GM20000 (cell line): ENCODE measurements at places on chromosomes 5 and 9.
A peak's percentile ranks its signal among the peaks of the same experiment; 100 is the strongest.

DNA sequence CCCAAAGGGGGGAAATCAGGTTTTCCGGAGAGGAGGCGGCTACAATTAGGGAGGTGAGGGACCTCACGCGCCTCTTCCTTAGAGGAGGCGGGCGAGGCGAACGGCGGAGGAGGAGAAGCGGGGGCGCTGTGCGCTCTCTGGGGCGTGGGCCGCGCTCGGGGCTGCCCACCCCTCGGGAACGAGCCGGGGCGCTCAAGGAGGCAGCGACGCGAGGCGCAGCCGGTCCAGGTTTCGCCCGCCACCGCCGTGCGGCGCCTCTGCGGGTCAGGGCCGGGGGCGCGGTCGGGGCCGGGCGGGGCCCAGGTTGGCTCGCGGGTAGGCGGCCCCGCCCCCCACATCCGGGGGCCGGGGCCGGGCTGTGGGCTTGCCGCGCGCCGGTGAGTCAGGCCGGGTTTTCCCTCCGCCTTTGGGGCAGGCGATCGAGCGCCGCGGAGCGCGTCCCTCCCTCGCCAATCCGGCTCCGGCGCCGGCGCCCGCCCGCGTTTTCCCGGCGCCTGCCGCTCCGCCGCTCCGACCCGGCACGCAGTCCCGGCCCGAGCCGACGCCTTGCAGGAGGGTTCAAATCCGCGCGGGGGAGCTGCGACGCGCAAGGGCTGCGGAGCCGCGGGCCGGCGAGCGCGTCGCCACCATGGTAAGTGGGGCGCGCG lies at the start of gene N4BP3:
N4BP3 (plus strand) TSS at position 392 of the 647 bp plus-strand sequence. CDS start 6,052 bp downstream, outside the sequence.
- DNase-seq: peak; percentile 97

DNA sequence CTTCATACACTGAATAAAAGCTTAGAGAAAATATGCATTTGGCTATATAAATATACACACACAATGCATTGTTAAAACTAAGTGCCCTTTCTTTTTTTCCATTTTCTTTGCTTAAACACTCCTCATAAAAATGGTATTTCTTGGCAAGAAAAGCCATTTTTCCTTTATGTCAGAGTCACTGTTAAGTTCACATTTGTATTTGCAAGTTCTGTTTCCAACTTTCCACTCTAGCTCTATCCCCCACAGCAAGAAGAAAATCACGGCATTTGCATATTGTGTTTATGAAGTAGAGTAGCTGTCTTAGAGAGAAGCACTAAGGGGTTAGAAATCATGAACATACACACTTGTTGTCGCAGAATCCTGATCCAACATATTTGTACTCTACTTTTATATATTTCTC lies 662.1 kb upstream of the MEF2C start:
- no peak for DNase-seq

DNA sequence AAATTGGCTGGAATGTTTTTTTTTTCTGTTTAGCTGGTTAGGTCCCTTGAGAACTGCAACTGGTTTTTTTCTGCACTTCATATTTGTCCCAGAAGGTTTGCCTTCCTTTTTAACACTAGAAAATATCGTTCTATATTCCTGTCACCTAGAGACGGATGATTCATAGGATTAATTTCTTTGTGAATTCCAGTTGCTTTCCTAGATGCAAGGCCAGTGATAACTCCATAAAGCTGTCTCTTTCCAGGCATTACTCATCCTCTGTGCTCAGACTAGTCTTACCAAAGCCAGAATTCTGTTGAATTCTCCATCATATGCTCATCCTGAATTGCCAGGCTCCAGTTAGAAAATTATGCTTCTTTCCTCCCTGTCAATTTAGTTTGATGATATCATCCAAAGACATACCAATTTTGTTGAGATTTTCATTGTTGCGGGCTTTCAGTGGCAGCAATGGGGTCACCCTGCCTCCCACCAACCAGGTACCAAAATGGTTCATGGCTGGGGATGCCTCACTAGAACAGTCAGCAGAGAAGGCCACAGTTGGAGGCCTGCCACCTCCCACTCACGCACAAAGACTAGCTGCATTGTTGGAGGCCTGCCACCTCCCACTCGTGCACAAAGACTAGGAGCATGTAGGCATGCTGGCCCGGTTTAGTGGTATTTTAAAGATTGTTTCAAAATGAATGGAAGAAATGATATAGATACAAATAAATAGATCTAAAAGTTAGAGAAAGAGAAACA lies 8.5 kb downstream of the BAAT start:
- DNase-seq: no peak

GRCh38 chr5:173392-174290 lies 17.7 kb upstream of the LRRC14B start:
- DNase-seq: no peak

DNA sequence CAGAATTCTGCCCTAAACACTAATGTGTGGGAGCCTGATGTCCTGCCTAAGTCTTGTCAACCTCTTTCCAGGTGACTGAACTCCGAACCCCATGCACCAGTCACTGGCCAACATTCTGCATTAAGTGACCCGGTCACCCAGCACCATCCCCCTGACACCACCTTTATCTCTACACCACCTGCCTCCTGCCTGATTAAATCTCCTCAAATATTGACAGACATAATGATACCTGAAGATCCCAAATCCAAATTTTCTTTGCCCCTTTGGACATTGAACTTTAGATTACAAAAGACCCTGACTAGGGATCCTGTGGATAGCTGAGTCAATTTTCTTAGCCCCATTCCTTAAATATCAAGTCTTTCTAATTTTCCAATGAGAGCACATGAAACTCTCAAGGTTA lies 150.1 kb downstream of the GHR start:
- no peak for DNase-seq

DNA sequence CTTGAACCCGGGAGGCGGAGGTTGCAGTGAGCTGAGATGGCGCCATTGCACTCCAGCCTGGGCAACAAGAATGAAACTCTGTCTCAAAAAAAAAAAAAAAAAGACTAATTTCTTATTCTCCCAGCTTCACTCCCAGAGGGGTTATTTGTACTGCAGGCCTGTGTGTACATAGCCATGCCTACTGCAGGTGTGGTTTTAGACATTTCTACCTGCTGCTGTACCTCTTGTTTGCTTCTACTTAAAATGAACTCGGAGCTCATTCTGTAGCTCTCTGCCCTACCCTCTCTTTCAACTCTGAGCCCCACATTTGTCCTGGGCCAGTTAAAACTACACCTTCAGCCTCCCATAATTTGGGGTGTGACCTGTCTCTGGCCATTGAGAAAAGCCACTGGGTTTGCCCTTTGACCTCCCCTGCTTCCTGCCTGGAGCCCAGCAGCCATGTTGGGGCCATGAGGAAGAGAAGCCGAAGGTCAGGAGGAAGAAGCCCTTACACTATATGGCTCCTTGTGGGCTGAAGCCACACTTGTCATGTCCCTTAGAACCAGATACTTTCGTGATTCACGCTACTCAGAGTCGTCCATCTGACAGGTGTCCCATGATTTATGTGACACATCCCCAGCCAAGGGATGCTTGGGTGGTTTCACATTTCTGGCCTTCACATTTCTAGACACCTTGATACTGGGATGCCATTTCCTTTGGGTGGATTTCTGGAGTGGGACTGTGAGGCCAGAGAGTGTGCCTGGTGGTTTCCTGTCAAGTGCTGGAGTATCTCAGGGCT lies 9.4 kb upstream of the CARD19 start:
- no peak for DNase-seq

DNA sequence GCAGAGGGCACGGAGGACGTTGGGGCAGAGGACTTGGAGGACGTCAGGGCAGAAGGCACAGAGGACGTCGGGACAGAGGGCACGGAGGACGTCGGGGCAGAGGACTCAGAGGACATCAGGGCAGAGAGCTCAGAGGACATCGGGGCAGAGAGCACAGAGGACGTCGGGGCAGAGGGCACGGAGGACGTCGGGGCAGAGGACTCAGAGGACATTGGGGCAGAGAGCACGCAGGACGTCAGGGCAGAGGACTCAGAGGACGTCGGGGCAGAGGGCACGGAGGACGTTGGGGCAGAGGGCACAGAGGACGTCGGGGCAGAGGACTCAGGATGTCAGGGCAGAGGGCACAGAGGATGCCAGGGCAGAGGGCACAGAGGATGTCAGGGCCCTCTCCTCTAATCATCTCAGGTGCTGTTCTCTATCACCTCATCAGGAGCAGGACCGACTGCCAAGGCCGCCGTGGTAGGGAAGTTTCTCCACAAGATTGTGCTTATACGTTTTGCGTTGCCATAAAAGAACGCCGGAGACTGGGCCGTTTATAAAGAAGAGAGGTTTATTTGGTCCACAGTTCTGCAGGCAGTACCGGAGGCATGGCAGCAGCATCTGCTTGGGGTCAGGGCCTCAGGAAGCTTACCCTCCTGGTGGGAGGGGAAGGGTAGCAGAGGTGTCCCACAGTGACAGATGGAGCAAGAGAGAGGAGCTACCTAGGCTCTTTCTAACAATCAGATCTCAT lies 29.4 kb upstream of the ADAMTS2 start:
- DNase-seq: no peak

DNA sequence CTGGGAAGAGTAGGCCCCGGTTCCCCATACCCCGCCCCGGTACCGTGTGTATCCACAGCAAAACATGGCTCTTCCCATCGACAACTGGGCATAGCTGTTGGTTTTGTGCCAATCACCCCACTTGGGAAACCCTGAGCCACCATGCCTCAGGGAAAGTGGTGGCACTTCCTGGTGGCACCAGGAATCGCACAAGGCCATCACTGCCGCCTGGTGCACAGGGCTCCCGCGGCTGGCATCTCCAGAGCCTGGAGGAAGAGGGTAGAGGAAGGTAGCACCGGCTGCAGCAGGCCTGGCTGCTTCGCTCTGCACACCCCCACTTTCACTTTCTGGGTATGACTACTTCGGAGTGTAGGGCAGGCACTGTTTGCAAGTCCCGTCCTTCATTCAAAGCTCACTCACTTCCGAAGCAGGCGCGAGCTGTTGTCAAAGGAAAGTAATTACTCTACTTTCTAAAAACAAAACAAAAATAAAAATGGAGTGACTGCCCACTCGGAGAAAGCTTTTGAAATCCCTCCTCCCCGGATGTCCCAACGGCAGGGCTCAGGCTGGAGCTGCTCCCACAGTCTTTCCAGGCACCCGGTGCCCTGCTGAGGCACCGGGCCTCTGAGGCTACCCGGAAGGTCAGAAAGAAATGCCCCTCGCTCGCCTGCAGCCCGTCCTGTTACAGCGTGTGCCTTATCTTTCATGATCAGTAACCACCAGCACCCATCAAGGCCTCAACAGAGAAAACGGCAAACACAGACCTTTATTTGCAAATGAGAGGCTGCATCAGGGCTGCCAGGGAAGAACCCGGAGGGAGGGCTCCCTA lies 2.0 kb downstream of the BRD3 start:
- peak; percentile 91 for DNase-seq

DNA sequence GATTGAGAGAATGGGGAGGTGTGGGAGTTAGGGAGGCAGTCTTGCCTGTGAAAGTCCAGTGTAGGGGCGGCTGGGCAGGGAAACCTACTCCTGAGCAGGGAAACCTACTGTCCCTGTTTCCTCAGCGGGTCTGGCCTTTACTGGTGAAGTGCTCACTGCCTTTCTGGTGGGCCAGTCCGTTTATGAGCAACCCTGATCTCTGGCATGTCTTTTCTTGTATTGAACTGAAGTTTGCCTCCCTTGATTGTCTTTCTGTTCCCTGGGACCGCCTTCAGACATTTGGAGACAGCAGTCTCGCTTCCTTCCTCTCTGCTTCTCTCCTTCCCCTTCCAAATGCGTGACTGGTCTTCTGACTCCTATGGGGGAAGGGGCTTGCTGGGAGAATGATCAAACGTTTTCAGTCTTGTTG lies 2.9 kb downstream of the SNX18 start:
- DNase-seq: no peak

DNA sequence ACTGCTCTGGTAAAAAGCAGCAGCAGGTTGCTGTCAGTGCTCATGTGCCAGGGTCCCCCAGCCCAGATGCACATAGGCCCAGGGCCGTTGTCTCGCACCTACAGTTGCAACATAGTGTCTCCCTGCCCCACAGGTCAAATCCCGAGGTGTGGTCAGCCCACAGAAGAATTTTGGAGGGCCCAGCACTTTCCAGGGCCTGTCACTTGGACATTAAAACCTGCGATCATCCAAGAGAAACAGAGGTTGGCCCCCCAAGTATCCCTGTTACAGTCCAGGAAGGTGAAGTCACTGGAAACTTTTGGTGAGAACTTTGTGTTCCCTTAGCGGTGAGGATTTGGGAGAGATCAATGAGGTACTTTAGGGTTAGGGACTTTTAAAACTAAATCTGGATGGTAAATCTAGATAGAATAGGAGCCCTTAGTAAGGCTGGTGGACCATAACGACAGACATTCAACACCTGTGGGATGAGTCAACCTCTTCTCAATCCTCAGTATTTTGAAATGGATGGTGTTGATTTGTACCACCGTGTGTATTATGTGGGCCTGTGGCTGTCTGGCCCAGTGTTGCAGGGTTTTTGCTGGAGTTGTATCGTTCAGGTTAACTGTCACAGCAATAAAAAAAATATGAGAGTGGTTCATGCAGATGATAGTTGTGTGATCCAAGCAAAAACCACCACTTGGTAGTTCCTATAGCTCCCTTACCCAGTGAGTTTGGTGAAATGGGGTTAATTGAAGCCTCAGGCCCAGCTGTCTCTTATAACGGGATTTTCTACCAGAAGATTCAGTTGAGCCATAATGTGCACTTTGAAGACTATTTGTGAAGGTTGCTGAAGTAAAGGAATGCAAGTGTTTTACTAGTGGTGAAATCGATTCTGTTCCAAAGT lies 19.2 kb downstream of the OR2S2 start:
- DNase-seq: no peak

GRCh38 chr5:95824747-95825146 lies 2.2 kb upstream of the GLRX start:
- no peak for DNase-seq

- no peak for DNase-seq
Measured at GRCh38 chr5:123125962-123126732, 37.1 kb downstream of the PRDM6 start.
